ENCODE measurements at places on chromosomes 1 and 21.

- DNase-seq: no peak
- H3K27me3 ChIP-seq: peaks cover 17% of the 10 kb centered on the region
- no peak overlapping the region for H3K4me3 ChIP-seq
- no peak overlapping the region for H3K27ac ChIP-seq
Measured at GRCh38 chr1:204345438-204345841, 14.3 kb downstream of the PLEKHA6 start.

DNA sequence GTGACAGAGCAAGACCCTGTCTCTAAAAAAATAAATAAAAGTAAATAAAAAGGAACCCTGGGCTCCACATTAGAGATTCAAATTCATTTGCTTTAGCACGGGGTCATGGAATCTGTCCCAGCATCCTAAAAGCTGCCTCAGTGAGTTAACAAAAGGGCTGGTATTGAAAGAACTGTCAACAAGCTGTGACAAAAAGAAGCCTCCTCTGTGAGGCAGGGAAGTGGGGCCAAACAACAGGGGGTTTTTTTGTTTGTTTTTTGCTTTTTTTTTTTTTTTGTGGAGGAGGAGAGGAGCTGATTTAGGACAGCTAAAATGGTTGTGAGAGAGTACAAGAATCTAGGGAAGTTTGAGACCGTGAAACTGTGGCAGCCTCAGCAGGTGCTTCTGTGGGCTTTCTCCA is 115.7 kb downstream of the LIPI start:
- H3K36me3 ChIP-seq: peaks cover 12% of the 10 kb centered on the region
- no peaks in the 10 kb centered on the region for H3K27me3 ChIP-seq
- H3K4me3 ChIP-seq: no peak overlapping the region
- H3K4me1 ChIP-seq: peaks cover 5% of the 10 kb centered on the region
- DNase-seq: no peak

GRCh38 chr1:47757226-47757975 is 239.8 kb downstream of the TRABD2B start:
- no peaks in the 10 kb centered on the region for H3K36me3 ChIP-seq
- no peak overlapping the region for H3K4me3 ChIP-seq
- H3K4me1 ChIP-seq: no peaks in the 10 kb centered on the region
- H3K27ac ChIP-seq: no peak overlapping the region
- H3K27me3 ChIP-seq: peaks cover 22% of the 10 kb centered on the region

- H3K4me1 ChIP-seq: peaks cover 17% of the 10 kb centered on the region
- DNase-seq: no peak
- no peaks in the 10 kb centered on the region for H3K27me3 ChIP-seq
- peaks cover 33% of the 10 kb centered on the region for H3K36me3 ChIP-seq
- H3K4me3 ChIP-seq: no peak overlapping the region
Measured at GRCh38 chr1:1793481-1794244, 15.4 kb upstream of the NADK start.

GRCh38 chr1:58476179-58476578 is 70.3 kb downstream of the OMA1 start:
- H3K4me1 ChIP-seq: no peaks in the 10 kb centered on the region
- peaks cover 24% of the 10 kb centered on the region for H3K36me3 ChIP-seq
- no peaks in the 10 kb centered on the region for H3K27me3 ChIP-seq
- no peak overlapping the region for H3K27ac ChIP-seq
- DNase-seq: no peak
- H3K4me3 ChIP-seq: no peak overlapping the region

DNA sequence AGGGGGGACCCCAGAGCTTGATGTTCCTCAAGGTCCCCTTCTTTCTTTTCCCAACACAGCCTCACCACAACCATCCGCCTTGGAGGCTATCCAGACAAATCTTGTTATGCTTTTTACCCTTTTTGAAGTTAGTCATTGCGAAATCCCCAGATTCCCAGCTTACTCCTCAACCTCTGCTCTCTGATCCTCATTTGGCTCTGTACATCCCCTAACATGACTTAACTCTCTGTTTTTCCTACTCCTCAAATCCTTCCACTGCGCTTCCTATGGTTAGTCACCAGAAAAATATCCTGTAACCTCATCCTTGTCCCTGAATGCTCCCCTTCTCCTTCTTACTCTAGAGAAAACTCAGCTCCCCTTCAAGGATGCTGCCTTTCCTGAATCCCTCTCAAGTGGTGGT is 189.1 kb upstream of the POU3F1 start:
- H3K4me3 ChIP-seq: no peak overlapping the region
- H3K4me1 ChIP-seq: no peaks in the 10 kb centered on the region
- no peak for DNase-seq
- H3K27me3 ChIP-seq: peaks cover 10% of the 10 kb centered on the region
- peaks cover 2% of the 10 kb centered on the region for H3K36me3 ChIP-seq
- no peak overlapping the region for H3K27ac ChIP-seq

DNA sequence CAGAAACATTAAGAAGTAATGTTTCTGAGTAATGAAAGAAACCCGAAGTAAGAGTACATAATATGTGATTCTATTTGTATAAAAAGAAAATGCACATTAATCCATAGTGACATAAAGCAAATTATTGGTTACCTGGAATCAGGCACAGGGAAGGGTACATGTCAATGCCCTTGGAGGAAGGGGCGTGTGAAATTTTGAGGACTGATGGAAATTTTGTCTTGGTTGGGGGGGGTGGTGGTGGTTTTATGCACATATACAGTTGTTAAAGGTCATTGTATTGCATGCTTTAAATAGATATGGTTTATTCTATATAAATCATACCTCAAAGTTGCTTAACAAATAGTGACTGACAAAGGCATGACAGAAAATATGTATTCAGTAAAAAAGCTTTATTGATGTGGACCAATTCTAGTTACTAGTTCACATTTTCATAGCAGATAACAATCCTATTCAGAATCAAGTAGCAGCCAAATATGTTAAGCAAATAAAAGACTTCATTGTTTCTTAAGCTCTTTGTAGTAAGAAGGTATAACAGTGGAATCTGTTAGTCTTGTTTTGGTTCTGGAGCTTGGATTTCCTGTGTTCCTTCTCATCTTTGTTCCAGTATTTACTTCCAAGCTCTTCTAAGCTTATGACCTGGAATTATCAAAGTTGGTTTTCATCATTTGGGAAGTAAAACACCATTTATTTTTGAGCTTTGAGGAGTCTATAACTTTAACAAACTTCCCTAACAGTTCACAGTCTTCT is 15.1 kb downstream of the BACH1 start:
- H3K36me3 ChIP-seq: peaks cover 13% of the 10 kb centered on the region
- H3K4me3 ChIP-seq: no peak overlapping the region
- H3K27ac ChIP-seq: peak overlapping the region; percentile 49
- H3K4me1 ChIP-seq: peaks cover 51% of the 10 kb centered on the region
- no peak for DNase-seq

- peaks cover 20% of the 10 kb centered on the region for H3K4me1 ChIP-seq
- H3K4me3 ChIP-seq: no peak overlapping the region
- no peak for DNase-seq
- no peaks in the 10 kb centered on the region for H3K27me3 ChIP-seq
- H3K36me3 ChIP-seq: no peaks in the 10 kb centered on the region
Measured at GRCh38 chr1:110728388-110729001, 53.8 kb upstream of the KCNA3 start.

DNA sequence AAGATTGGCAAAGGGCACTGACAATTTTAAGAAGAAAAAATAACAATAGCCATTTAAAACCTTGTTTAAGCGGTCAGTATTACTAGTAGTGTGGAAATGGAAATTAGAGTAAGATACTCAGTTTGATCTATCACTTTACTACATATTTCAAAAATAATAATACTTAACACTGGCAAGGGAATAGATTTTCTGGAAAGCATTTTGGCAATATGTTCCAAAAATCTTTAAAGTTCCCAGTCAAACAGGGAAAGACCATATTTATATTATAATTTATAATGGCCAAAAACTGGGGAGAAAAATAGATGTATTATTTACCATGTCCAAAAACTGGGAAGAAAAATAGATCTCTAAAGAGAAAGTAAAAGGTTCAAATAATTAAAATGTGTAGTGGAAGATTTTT is 28.6 kb upstream of the C1orf21 start:
- H3K4me3 ChIP-seq: no peak overlapping the region
- DNase-seq: no peak
- peaks cover 9% of the 10 kb centered on the region for H3K27me3 ChIP-seq
- peaks cover 2% of the 10 kb centered on the region for H3K4me1 ChIP-seq
- no peaks in the 10 kb centered on the region for H3K36me3 ChIP-seq
- no peak overlapping the region for H3K27ac ChIP-seq

- H3K4me1 ChIP-seq: peaks cover 2% of the 10 kb centered on the region
- DNase-seq: peak; percentile 38
- H3K27ac ChIP-seq: no peak overlapping the region
- H3K36me3 ChIP-seq: no peaks in the 10 kb centered on the region
Measured at GRCh38 chr1:205396967-205397616, 24.8 kb downstream of the LEMD1 start.

- H3K27me3 ChIP-seq: peaks cover 8% of the 10 kb centered on the region
- no peak overlapping the region for H3K27ac ChIP-seq
- no peak for DNase-seq
- H3K36me3 ChIP-seq: peaks cover 12% of the 10 kb centered on the region
- H3K4me1 ChIP-seq: no peaks in the 10 kb centered on the region
- H3K4me3 ChIP-seq: no peak overlapping the region
Measured at GRCh38 chr1:85504417-85504816, 39.5 kb upstream of the DDAH1 start.

GRCh38 chr1:212207822-212208520 is 77.2 kb upstream of the PPP2R5A start:
- H3K36me3 ChIP-seq: no peaks in the 10 kb centered on the region
- no peak overlapping the region for H3K27ac ChIP-seq
- no peaks in the 10 kb centered on the region for H3K4me1 ChIP-seq
- no peak for DNase-seq
- H3K4me3 ChIP-seq: no peak overlapping the region

GRCh38 chr1:117142200-117142599 is 20.7 kb upstream of the TRIM45 start:
- no peaks in the 10 kb centered on the region for H3K36me3 ChIP-seq
- H3K4me1 ChIP-seq: no peaks in the 10 kb centered on the region
- H3K27me3 ChIP-seq: no peaks in the 10 kb centered on the region
- DNase-seq: no peak

Measured in memory B cell (primary cell).